ENCODE measurements at places on chromosomes 6 and 20.

DNA sequence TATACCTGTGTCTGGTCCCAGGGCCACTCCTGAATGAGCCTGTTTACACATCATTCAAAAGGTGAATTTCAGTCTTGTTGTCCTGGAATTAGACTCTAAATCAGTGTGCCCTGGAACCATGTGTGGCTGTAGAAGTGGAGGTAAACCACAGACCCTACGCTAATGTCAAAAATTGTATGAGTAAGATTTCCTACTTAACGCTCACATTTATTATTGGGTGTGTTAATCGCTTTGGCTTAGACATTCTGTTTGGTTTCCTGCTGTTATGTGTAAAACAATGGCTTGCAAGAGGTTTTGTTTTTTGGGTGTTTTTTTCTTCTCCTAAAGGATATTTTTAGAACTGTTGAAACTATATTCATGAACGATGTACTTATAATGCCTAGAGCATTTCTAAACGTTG is 19.3 kb downstream of the PLCB1 start:
- DNase-seq, result no peak

DNA sequence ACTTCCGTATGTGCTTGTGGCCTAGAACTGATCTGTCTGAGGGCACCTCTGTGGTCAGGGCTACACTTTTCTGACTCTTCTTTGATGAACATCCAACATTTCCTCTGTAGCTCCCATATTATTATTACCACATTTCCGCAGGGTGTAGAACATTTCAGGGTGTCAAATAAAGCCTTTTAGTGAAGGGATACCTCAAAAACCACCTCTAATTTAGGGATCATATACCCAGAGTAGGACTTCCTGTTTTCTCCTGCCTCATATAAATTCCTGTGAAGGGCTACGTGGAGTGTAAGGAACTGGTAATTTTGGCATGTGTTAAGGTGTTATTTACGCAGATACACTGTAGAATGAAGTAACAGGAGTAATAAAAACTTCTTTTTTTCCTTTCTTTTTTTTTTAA is 5.5 kb upstream of the MUC22 start:
- no peak for DNase-seq

DNA sequence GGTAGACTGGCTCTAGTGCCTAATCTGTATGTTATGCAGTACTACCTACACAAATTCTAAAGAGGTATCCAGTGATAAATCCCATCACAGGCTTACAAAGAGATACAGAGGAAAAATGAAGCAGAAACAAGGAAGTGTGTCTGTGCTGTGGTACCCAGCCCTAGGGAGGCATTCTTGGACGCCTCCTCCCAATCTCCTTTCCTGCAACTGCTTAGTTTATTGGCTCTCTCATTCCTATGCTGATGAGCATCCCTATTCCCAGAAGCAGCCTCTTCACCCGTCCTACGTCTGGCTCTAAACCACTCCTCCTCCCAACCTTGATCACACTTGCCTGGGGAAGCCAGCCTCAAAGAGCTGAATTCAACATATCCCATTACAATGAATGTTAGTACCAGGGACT is 34.5 kb upstream of the TGM6 start:
- DNase-seq, result no peak

DNA sequence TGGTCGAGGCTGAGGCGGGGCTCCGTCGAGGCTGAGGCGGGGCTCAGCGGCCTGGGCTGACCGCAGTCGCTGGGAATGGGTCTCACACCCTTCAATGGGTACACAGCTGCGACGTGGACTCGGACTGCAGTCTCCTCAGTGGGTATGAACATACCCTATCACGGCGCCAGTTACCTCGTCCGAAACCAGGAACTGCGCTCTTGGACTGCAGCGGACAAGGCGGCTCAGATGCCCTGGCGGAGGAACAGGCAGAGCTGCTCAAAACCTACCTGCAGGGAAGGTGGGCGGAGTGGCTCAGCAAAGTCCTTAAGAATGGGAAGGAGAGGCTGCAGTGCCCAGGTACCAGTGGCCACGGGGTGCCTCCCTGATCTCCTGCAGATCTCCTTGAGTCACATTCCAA is 14.2 kb downstream of the HLA-A start:
- DNase-seq, result no peak

- no peak for DNase-seq
Measured at GRCh38 chr6:24994812-24995211, 59.1 kb upstream of the RIPOR2 start.

DNA sequence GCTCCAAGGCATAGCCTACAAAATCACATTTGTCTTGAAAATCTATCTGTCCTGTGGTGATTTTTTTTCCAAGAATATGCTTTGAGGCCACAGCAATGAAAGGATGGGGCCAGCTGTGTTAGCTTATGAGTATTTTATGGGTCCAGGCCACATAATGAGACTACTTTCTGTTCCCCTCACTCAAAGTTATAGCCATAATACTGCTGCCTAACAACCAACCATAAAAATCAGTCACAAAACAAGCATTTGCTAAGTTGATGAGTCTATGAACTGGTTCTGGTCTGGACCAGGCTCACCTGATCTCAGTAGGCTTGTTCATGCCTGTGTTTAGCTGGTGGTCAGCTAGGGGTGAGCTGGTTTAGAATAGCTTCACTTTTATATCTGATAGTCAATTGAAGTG is 192.5 kb upstream of the PLCB4 start:
- no peak for DNase-seq

DNA sequence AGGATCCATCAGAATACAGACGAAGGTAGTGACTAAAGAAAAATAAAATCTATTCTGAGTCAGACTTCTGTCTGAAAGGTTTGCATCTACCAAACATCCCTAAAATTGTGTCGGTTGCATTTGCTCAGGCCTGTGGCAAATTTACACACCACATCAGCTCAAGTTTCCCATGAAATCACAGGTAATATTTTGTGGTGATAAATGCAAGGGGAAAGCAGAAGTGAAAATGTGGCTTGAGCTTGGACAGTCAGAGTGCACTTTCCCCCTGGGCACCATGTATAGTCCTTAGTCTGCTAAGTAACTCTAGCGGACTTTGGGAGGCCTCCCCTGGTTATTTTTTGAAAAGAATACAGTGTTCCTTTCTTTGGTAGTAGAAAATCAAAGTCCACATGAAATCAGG is 159.1 kb downstream of the PKHD1 start:
- DNase-seq, result no peak

DNA sequence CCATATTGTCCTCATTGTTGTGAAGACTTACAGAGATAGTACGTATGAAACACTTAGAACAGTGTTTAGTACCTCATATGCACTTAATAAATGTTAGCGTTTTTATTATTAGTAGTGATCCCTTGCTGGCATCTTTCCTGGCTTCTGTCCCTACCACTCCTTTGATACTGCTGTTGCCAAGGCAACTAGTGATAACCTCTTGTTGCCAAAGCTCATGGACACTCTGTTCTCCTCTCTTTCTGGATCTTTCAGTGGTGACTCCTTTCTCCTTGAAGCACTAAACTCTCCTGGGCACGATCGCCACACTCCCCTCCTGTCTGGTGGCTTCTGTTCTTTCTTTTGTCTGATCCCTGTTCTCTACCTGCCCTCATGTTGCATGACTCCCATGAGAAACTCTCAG is 83.5 kb downstream of the FOXO3 start:
- DNase-seq, result no peak

DNA sequence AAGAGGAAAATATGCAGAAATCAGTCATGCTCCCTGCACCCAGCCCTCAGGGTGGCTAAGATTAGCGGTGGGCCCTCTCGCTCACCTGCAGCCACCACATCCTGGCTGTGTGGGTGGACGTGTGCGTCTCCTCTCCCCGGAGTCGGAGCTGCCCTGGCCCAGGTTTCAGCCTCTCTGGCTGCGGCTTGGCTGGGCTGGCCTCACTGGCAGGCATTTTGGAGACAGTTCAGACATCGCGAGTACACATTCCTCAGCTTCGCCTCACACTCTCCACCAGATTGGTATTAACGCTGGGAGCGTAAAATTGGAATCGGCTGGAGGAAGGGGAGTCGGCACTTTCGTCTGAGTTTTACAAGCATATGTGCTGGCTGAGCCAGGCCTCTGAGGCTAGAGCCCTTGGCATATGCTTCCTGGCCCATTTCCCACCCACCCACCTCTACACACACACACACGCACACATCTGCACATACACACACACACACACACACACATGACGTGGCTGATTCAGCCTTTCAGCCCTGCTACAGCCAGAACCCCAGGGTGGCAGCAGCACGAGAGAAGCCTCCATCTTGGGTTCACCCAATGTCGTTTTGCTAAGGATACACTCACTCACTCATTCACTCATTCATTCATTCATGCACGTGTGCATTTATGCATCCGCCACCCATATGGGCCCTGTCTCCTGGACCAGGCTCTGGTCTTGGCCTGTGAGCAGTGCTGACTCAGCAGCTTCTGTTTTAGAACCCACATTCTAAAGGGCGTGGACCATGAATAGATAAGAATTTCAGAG is 42.9 kb downstream of the BCAS4 start:
- DNase-seq, result no peak

- DNase-seq, result no peak
Measured at GRCh38 chr6:125140808-125141207, 12.8 kb upstream of the TPD52L1 start.

- no peak for DNase-seq
Measured at GRCh38 chr6:161150566-161150965, 123.3 kb downstream of the AGPAT4 start.

- no peak for DNase-seq
Measured at GRCh38 chr6:168180548-168181011, 101.6 kb upstream of the FRMD1 start.

DNA sequence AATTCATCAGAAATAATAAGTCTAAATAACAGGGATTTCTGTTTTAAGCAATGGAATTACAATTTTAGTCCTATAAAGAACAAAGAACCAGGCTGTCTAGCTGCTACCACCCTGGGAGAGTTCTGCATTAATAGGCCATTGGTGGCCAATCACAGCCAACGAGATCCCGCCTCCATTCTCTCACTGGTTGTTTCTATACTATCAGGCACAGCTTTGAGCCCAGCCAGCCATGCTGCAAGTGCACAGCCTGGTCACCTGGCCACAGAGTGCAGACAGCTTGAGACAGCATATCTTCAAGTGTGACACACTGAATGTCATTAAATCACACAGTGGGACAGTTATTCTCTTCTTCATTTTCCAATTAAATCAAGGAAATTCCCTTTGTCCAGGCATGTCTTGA is 16.1 kb upstream of the RAB22A start:
- DNase-seq, result no peak

- no peak for DNase-seq
Measured at GRCh38 chr6:89961481-89961880, 67.2 kb downstream of the GJA10 start.

- no peak for DNase-seq
Measured at GRCh38 chr20:10225439-10226060, 6.9 kb downstream of the SNAP25 start.

DNA sequence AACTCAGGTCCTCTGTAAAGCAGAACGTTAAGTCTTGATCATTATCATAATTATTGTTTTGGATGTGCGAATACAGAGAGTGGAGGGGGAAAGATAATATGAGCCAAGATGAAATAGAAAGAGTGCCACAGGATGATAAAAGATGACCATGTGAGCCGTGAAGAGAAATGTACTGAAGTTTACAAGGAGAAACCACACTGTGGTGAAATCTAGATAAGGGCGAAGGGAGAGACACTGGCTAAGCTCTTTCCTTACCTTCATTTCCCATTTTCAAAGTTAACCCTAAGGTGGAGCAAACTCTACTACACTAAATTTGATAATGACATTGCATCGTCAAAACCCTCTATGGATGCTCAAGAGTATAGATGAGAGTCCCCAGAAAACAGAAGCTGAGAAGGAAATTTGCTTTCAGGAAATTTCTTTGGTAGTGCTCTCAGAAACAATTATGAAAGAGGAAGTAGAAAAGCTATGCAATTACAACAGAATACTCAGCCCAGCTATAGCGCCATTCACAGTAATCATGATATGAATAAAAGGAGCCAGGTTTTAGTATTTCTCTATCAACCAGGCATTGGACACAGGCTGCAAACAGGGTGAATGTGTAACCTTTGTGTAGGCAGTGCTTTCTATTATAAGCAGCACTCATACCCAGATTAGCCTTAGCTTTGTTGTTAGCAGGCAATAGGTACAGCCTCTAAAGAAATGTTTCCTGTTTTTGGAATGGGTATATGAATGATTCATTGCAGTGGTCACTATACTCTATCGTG is 1080.7 kb downstream of the GRIK2 start:
- DNase-seq, result no peak

DNA sequence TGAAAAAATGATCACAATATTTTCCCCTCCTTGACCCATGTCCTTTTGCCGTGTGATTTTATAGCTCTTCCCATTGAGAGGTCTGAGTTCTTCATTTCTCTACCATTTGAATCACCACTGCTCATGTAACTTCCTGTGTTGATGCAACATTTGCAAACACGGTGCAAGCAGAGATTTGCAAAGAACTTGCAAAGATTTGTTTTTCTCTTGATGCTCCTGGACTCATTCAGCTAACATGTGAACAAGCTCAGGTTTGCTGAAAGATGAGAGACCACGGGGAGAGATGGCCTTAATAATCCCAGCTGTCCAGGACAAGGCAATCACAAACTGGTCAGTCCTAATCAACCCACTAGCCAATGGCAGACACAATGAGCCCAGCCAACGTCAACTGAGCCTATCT is 8.6 kb downstream of the VNN2 start:
- no peak for DNase-seq

DNA sequence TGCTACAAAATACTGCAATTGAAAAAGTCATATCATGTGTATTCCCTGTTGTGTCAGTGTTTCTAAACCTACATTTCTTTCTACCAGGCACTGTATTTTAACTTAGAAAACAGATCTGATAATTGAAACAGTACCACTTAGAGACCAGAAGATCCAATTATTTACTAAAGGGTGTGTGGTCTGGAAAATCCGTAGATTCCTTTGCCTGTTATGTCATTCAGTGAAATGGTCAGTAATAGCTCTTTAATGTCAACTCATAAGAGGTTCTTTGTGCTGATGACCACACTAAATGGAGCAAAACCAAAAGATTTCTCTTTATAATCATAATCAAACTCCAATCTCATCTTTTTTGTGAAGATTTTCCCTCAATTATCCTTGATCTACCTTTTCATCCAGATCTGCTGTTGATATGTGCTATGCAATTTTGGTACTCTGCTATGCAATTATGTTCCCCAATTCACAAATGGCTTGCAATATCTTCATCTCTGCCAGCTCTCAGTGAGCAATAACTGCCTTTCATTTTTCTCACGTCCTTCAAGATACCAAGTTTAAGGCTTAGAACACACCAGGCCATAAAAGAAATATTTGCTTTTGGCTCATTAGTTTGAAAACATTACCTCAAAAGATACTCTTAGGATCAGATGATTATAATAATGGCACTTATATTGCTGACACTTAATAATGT is 165.5 kb downstream of the MOXD1 start:
- DNase-seq, result no peak

DNA sequence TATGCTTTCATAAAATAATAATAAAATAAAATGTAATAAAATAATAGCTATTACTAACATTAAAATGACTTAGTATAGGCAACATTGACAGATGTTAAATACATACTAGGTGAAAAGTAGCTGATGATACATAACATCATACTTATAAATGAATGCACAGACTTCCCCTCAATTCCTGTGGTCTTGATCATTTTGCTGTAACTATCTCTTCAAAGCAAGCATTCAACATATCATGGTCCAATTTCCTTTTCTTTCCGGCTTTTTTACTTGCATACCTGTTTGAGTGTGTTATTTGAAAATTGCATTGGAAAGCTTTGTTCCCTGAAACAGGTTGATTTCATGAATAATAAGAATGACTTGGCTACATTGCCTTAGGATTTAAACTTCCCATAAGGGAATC is 309.3 kb downstream of the HDGFL1 start:
- DNase-seq, result no peak

All from NCI-H1436 treated with DMSO at 0.1 percent for 48 hours (cell line).